ENCODE measurements at places on chromosomes 7 and 10.

DNA sequence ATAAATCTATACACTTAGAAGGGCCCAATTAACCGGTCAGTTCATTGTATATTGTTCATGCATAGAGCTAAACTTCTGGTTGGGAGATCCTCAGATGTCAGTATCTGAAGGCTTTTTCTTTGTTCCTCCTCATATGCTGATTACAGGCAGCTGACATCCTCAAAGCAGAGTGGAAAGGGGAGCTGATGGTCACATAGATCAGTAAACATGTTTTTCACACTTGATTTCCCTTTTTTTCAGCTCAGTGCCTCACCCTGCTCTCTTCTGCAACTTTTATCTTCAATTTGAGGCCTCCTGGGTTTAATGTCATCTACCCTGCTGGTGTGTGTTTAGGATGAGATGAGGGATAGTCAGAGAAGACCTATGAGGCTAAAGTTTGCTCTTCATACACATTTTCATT lies 297.9 kb upstream of the FZD1 start:
- no peak for DNase-seq

DNA sequence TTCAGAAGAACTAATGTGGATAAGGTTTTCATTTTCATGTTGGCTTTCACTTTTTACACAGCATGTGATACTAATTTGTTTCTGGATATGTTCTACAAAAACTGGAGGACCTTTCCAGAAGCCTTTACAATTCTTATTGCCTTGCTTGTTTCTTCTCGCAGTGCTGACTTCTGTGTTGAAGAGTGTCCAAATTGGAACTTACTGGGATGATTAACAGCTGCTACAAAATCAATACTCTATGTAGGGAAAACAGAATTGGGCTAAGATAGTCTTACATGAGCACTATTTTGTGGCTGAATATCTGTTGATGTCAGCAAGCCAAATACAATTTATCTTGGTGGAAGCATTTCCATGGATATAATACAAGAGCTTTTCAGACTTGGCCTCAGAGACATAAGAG lies 351.2 kb downstream of the DGKB start:
- DNase-seq, result no peak

DNA sequence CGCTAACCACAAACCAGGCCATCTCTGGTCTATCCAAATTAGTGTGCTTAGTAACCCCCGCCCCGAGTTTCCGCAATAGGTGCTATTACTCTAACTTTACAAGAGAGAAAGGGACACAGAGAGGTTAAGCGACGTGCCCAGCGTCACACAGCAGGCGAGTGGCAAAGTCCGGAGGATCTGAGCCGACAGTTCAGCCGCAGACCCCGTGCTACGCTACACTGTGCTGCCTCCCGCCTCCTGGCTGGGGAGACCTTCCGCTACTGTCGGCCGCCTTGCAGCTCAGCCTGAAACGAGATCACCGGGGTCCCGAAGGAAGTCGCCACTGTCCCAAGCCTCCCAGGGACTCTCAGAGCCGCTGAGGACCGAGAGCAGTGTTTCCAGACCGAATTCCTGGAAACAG lies 799 bp downstream of the INTS1 start:
- DNase-seq, result no peak

DNA sequence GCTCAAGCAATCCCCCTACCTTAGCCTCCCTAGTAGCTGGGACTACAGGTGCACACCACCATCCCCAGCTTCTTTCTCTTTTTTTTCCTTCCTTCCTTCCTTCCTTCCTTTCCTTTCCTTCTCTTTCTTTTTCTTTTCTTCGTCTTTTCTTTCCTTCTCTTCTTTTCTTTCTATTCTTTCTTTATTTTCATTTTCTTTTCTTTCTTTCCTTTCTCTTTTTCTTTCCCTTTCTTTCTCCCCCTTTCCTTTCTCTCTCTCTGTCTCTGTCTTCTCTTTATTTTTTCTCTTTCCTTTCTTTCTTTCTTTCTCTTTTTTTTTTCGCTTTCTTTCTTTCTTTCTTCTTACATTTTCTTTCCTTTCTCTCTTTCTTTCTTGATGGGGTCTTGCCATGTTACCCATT lies 621.3 kb downstream of the GALNT17 start:
- DNase-seq, result no peak
